Thoracic aorta (tissue), 2 donors: ENCODE measurements at places on chromosomes 12 and 14. TPM values are rescaled to one million over a fixed set of nuclear protein-coding genes. Genes with fewer than 3 reads are reported as not detected.

The PELI2 gene
- 22.2 TPM for total RNA-seq

The C12orf56 gene
- not detected for total RNA-seq

The DCAF5 gene
- 42.0 TPM for total RNA-seq

The NXPH4 gene
- 0.81 TPM for total RNA-seq

The CHGA gene
- total RNA-seq, result not detected

The BDKRB1 gene
- 1.8 TPM for total RNA-seq

The ALDH1L2 gene
- 21.1 TPM for total RNA-seq

The SERPINA6 gene
- not detected for total RNA-seq

The NKX2-8 gene
- not detected for total RNA-seq

The EMP1 gene
- total RNA-seq, result 295 TPM
